ENCODE measurements at places on chromosomes 16 and 17.

DNA sequence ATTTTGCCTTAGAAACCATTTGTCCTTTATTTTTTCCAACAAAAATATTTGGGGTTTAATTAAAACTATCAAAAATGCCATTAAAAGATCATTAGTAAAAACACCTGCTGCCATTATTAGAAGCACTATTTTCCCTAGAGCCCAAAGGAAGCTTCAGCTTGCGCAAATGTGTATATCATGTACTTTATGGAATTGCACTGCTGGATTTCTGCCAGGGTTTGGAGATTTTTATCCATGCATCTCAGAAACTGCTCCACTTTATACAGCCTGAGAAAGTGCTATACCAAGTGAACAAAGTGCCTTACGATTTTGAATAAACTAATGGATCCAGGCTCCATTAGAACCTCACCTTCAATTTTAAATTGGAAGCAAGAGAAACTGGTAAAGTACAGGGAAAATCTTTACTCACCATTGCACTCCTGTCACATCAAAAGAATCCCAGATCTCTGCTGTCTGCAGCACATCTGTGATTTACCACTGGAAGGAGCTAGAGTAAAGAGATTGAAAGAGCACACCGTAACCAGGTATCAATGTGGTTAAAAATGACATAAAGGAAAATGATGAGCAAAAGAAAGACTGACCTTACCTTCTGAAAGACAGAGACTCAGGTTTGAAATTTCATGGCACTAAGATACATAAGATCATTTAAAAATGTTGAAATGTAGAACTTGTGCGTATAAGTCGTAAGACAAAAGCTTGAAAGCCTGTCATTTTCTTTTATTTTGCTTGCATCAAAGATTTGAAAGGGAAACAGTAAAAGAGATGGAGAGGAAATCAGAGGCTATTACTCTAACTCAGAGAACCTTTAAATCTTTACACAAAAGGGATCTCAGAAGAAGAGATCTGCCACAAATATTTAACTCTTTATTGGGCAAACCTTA is 678.1 kb upstream of the GOT2 start:
- DNase-seq: no peak

DNA sequence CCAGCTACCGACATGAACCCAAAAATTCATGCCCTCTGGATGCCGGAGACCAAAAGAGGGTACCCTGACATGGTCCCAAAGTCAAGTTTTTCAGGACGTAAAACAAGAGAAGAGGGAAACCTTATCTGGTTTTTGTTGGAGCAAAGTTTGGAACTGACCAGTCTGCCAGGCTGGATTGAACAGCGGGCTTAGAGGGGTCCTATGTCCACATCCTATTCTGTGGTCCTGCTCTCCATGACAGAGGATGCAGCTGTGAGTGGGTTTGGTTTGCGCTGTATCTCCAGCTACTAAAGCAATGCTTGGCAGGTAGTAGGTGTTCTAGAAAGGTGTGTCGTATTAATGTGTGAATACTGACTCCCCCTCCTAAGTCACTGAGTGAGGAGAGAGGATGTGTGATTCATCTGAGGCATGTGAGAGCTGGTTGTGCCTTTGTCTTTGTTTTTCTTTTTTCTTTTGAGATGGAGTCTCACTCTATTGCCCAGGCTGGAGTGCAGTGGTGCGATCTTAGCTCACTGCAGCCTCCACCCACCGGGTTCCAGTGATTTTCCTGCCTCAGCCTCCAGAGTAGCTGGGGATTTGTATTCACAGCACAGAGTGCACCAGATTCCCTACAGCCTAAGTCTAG is 31.0 kb downstream of the PMM2 start:
- no peak for DNase-seq

- DNase-seq: no peak
Observed at GRCh38 chr17:55774846-55775271, 24.0 kb downstream of the PCTP start.

GRCh38 chr16:68520649-68521086 is 18.4 kb upstream of the ZFP90 start:
- DNase-seq: peak; percentile 34

DNA sequence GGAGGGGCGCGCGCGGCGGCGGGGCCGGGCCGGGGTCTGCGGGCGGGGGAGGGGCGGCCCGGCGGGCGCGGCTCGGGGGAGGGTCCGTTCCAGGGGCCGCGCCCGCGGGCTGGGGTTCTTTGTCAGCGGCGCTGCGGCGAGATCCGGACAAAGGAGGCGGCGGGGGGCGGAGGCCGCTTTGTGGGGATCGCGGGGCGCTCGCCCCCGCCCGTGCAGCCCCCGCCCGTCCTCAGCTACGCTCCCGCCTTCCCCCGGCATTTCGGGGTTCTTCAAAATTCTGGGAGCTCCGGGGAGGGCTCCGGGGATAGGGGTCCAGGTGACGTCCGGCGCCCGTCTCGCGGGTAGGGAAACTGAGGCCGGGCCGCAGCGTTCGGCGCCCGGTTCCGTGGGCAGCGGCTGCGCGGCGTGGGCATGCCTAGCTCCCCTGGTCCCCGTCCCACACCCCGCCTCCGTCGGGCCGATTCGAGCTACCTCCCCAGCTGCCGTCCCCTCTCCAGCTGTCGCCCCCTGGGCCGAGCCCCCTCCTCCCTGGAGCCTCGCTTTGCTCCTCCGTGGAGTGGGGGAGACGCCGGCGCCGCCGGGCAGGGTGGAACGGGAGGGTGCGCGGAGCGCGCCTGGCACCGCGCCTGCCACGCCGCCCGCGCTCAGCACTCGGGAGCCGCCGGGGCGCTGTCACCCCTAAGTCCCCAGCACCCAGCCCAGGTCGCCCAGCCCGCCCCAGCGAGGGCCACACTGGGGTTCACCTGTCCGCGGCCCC is 546 bp downstream of the SNN start:
- DNase-seq: no peak

DNA sequence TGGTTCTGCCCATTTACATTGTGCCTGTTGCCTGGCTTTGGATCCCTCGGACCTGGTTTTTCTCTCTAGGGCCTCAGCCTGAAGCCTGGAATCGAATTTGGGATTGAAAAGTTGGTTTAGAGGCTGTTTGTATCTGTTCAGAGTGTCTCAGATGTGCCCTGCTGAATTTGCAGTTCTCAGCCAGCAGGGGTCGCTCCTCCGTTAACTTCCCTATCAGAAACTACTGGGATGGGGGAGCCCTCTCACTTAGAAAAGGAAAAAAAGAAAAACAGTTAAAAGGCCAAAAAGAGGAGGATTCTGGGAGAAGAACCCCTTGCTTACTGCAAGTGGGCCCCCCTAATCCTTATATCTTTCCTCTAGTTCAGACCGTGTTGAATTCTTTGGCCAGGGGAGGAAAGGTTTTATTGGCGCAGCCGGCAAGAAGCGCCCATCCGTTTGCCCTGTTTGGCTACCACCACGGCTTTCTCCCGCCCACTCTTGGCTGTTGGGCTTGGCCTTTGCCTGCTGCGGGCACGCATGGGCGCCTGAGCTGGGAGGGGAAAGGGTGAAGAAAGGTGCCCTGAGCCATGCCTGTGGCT is 8.7 kb downstream of the FZD2 start:
- DNase-seq: no peak

DNA sequence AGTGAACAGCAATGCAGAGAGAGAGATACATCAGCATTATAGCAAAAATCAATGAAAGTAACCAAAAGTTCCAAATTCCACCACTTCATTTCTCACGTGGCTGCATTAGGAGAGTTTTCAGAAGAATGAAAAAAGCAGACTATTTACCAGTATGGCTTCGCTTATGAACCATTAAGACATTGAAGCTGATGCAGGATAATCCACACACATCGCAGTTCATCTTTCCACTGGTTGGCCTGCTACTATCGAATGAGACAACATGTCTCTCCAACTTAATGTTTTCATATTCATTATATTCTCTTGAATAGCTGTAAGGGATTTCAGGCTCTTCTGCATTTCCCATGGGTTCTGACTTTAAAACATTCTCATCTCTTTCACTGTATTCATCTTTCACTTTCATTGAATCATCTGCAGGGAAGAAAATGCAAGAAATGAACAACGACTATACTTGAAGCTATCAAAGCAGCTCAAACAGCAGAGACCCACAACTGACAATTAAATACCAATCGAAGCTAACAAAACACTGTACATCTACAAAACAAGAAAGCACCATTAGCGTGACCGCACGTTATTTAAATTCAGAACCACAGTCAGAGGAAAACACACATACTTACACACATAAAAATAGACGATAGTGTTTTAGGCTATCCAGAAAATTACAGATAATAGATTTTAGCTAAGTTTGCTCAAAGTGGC is 54.9 kb downstream of the GRB7 start:
- DNase-seq: no peak
